ENCODE measurements at places on chromosomes 1 and 21.

DNA sequence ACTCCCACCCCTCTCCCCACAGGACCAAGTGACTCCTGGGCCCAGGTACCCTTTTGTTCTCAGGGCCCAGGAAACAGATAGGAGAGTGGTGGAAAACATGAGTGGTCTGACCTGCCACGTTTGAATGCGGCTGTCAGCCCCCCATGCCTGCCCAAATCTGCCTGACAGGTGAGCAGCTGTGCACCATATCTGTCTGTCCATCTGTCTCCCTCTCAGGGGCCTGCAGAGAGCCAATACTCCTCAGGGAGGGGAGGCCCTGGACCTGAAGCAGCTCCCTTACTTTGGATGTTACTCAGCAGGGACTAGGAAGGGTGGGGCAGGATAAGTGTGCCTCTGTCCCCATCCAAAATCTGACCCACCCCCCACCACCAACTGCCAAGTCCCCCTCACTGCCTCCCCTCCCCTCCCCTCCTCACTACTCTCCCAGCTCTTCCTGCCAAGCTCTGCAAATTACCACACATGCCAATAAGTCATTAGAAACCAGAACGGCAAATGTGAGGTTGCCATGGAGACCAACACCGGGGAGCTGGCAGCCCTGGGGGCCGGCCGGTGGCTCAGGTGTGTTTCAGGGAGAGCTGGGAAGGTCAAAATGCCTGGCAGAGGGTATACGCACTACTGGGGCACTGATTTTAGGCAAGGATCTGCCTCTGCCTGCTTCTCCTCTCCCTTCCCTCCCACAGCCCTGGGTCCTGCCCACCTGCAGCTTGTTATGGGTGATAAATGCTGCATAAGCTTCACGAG is 11.5 kb downstream of the LRRN2 start:
- no peak for DNase-seq

- DNase-seq, result peak; percentile 51
These were observed 163.9 kb downstream of the ST6GALNAC5 start for GRCh38 chr1:77031106-77031662.

GRCh38 chr21:43726686-43727518 is 8.0 kb downstream of the PDXK start:
- no peak for DNase-seq

DNA sequence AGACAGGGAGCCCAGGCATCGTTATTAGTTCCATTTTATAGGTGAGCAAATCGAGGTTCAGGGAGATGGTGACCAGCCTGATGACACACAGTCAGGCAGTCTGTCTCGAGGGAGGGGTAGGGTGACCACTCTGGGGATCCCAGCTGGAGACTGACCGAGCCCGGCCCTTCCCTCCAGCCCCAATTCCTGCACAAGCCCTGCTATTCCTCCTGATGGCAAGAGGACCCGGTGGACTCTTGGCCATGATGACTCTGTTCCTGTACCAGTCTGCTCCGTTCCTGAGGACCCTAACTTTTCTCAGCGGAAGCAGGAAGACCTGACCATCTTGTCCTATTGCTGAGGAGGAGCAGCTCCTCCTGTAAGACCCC is 391 bp downstream of the AGT start:
- DNase-seq, result no peak

GRCh38 chr1:52482326-52483004 is 70.4 kb downstream of the TUT4 start:
- DNase-seq, result no peak

- no peak for DNase-seq
These were observed 12.7 kb downstream of the DDOST start for GRCh38 chr1:20648438-20648837.

DNA sequence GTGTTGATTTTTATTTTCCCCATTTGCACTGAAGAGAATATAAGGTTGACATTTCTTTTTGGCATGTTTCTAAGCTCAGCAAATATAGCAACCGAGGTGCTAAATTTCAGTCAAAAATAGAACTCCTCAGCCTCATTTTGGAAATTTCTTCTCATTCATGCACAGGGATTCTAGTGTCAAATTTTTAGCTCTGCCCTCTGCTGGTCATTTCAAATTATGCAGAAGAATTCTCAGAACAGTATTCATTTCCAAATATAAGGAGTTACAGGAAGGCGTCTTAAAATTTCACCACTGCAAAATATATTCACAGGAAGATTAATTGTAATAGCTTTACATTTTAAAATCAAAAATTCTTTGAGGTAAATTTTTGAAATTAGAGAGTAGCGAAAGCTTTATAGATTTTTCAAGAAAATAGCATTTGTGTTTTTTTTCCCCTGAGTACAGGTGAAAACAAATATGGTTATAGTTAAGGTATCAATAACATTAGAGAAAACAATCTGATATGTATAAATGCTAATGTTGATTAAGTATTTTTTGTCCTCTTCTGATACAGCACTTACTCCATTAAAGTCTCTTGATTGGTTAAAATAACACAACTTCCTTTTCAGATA is 57.9 kb downstream of the FMN2 start:
- DNase-seq, result peak; percentile 17

DNA sequence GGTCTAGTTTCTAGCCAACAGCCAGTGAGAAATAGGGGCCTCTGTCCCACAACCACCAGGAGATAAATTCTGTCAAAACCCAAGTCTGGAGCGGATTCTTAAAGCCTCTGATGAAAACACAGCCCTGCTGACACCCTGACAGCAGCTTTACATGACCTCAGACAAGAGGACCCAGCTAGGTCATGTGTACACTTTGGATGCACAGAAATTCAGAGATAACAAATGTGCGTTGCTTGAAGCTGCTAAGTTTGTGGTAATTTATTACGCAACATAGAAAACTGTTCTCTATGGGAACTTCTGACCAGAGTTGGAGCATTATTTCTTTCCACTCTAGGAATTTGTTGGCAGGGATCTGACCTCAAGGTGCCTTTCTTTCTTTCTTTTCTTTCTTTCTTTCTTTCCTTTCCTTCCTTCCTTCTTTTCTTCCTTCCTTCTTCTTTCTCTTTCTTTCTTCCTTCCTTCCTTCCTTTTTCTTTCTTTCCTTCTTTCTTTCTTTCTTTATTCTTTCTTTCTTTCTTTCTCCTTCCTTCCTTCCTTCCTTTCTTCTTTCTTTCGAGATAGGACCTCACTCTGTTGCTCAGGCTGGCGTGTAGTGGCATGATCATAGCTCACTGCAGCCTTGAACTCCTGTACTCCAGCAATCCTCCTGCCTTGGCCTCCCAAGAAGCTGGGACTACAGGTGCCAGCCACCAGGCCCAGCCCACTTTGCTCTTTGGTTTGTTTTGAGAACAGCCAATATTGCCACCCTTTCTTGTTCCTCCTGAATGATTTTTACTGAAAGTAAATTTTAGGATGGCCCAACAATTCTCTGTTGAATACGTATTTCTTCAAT is 14.9 kb upstream of the HMGCS2 start:
- no peak for DNase-seq

GRCh38 chr1:234307726-234308125 is 65.5 kb upstream of the COA6 start:
- DNase-seq, result no peak
